Common myeloid progenitor, CD34-positive (primary cell): ENCODE measurements at places on chromosomes 1 and 21.

DNA sequence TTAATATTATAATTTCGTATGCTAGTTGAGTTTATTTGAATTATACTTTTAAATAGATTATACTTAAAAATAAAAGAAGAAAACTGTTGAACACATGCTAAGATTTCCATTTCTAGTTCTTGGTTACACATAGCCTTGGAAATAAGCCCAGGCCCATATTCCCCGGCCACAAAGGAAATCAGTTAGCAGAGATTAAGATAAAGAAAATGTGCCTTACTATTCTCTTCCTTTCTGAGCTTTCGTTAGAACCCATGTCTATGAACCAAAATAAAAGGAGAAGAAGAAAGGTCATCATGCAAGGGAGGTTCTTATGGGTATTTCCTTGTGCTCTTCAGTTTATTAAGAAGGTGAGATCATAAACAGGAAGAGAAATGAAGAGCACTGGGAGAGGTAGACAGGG, 32.3 kb upstream of the CRP start:
- DNase-seq, result peak; percentile 69

DNA sequence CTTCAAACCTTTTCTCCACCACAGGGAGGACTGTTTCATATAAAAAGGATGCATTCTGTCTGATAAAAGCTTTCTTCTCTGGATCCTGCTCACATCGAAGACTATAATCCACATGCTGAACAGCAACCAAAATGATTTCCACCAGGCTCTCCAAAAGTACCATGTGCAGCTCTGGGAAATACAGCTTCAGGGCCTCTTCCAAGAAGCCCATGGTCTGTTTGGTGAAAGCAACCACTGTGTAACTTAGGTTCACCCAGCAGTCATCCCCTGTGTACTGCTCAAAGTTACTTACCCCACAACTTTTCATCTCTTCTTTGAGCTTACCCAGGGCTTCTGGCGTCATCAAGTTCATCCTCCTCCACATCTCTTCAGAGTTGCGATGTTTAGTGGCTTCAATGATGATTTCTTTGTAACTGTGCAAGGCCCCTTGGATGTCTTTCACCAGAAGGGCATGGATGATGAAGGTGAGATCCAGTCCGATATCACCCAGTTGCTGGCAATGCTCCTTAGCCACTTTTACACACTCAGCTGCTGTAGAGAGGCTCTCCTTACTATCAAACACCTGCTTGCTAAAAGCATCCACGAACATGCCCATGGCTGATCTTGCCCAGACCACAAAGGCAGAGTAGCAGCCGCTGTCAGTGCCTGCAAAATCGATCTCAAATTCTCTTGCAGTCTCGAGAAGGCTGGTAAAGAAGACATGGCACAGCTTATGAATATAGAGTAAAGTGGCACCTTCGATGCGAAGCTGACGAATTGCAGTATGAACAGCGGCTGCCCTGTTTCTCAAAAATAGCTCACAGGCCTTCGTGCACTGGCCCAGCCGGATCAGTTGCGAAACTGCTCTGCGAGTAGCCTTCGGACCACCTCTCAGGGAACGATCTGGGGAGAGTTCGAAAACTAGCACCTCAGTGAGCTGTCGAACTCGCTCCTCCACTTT, 1.7 kb downstream of the EXOC8 start:
- DNase-seq, result no peak

- no peak for DNase-seq
Measured at GRCh38 chr1:236164273-236164672, 21.9 kb downstream of the GPR137B start.

- DNase-seq, result no peak
Measured at GRCh38 chr1:230749150-230749549, 2.0 kb downstream of the CAPN9 start.

- DNase-seq, result peak; percentile 58
Measured at GRCh38 chr1:31760471-31761470, 3.4 kb downstream of the ADGRB2 start.

DNA sequence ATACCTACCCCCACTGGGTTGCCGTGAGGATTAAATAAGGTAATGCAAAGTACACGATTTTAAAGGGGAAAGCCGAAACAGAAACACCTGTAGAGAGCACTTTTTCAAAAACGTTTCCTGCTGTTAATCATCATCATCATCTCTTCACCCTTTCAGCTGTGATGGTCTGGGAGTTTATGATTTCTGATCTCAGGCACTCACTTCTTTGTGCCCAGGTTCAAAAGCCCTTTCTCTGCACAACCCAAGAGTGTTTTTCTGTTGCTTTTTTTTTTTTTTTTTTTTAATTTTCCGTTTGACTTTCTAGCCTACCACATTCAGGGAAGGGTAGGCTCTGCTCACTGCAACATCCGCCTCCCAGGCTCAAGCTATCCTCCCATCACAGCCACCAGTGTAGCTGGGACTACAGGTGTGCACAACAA, 936 bp upstream of the UBXN11 start:
- DNase-seq, result no peak

DNA sequence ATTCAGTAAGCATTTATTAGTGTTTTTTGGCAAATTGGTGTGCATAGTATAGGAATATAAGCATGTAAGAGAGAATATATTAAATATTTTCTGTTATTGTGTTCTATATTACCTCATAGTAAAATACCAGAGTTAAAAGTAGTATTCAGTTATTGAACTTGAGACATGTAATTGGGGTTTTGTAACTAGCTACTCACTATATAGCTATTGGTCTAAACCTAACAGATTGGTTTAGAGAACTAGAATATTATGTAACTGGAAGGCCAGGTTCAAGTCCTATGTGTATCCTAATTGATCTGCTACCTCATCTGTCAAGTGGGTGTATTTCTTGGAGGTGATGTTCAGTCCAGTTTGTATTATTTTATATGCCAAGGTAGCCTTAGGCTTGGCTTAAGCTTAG, 26.3 kb downstream of the CLIC4 start:
- no peak for DNase-seq

GRCh38 chr1:55049914-55050278, 10.5 kb downstream of the PCSK9 start:
- DNase-seq, result no peak

DNA sequence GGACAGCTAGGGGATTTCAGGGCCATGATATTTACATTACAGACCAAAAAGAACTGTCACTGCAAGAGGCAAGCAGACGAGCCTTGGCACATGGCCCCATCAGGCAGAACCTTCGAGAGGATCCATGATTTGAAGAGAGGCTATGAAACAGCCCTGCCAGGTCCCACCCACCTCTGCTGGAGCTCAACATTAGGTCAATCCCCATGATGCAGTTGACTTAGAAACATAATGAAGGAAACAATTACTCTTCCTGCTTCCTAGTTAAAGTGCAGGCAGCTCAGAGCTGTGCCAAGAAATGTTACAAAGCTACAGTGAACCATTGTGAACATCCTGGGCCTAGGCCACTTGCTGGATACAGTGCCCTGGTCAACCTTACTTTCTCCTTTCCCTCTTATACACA, 41.7 kb upstream of the PTCH2 start:
- no peak for DNase-seq

- no peak for DNase-seq
Measured at GRCh38 chr21:40517646-40518045, 329.3 kb downstream of the DSCAM start.

DNA sequence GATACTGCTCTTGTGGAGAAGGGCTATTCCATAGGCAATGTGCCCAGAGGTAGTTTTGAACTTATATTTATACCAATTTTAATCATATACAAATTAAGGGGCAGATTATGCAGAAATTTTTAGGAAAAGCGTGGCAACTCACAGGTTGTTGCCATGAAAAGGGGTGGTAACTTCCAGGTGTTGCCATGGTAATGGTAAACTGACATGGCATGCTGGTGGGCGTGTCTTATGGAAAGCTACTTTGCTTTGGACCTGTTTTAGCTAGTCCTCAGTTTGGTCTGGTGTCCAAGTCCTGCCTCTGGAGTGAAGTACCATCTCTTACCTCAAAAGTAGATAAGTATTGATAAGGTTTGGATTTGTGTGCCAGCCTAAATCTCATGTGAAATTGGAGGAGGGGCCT, 7.9 kb upstream of the IL23R start:
- no peak for DNase-seq

DNA sequence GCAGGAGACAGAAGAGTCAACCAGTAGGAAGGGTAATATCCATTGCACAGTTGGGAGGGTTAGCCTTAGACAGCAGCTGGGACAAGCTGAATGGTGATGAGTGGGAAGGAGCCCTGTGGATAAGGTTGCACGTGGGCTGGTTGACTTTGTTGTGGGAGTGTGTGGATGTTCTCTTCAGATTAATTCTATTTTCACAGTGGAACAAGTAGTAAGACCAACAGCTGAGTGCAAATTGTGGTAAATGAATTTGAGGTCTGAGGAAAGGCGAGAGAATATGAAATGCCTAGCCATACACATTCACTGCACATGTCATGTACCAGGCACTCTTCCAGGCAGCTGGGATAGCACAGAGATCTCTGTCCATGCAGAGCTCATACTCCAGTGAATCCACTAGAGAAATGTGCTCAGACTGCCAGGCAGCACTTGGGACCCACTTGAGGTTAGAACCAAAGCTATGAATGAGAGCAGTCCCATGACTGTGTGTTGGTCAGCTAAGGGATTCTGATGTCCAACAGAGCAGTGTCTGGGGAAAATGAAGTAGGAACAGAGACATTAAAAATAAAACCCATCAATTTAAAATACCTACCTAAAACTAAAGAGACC, 25.2 kb upstream of the VTCN1 start:
- no peak for DNase-seq

GRCh38 chr1:40877698-40878097, 15.5 kb upstream of the CITED4 start:
- peak; percentile 47 for DNase-seq

DNA sequence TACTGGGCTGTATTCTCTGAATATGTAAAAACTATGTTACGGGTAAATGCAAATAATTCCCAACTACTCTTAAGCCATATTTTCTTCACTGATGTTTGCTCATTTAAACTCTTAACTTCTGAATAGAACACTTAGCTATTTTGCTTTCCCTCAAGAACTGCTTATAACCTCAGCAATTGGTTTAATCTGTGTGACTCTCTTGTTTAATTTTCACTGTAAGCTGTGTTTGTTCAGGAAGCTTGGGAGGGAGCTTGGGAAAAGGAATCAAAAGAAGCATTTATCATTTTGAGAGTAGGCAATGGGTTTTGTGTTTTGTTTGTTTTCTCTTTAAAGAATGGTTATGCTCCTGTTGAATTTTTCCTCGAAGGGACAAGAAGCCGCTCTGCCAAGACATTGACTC, 24.4 kb downstream of the GNPAT start:
- DNase-seq, result no peak

DNA sequence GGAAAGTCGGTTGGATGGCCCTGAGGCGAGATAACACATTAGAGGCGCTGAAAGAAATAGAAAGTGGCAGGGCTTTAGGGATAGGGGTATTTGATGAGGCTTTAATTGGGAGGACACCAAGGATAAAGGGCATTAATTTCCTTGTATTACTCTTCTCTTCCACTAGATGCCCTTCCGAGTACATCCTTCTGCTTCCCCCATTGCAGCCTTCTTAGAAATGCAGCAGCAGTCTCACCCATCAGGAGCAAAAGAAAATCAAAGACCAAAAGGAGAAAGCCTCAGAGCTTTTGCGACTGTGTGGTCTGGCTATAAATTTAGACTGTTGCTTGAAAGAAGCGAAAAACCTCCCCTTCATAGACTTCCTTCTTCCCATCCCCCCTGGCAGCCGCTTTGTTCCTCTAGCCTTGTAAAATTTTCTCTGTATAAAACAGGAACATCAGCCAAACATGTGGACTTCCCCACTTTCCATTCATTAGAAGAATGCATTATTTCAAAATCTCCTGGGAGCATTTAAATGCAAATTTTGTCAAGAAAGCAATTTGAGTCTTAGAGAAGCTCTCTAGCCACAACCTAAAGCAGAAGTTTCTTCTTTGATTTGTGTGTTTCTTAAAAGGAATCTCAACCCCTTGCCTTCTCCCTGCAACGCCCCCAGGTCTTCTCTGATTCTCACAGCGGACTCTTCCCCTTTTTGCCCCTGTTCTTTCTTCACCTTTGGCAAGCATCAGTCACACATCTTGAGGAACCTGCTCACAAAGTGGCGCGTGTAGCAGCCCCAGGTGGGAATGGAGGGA, 76.6 kb downstream of the NDUFS5 start:
- peak; percentile 77 for DNase-seq

- no peak for DNase-seq
Measured at GRCh38 chr1:6029351-6029750, 16.3 kb upstream of the KCNAB2 start.

GRCh38 chr1:119782631-119783325, 14.1 kb upstream of the HMGCS2 start:
- no peak for DNase-seq

DNA sequence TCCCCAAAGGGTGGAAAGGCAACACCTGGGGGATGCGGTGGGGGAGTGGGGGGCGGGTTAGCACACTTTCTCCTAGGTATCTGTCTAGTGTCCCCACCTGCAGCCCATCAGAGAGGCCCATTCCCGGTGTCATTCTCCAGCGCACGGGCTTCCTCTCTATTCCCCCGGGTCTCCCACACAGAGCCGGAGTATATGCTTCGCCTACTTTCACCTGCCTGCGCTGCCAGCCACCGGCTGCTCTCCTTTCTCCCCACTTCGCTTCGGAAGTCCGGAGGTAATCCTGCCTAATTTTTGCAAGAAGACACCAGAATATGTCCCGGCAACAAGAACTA, 852 bp downstream of the RGS7 start:
- DNase-seq, result no peak

DNA sequence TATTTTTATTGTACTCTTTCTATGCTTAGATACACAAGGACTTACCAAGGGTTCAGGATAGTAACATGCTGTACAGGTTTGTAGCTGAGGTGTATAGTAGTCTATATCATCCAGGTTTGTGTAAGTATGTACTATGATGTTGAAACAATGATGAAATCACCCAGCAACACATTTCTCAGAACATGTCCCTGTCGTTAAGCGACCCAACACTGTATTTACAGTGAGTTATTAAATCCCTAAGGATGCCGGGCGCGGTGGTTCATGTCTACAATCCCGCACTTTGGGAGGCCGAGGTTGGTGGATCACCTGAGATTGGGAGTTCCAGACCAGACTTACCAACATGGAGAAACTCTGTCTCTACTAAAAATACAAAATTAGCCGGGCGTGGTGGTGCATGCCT, 21.6 kb upstream of the RCOR3 start:
- no peak for DNase-seq

DNA sequence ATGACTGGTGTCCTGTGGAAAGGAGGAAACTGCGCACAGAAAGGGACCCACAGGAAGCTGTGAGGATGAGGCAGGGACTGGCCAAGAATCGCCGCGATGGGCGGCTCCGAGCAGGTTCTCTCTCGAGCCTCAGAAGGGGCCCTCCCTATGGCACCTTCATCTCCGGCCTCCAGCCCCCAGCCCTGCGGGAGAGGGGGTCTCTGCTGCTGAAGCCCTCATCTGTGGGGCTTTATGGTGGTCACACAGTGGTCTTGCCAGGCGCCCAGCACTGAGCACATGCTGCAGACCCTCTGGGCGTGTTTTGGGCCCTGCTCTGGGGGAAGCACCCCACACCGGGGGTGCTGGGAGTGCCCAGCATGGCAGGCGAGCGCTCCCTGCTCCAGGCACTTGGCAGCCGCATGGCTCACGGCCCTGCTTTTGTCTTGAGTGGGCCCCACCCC, 86.6 kb upstream of the ACTRT2 start:
- DNase-seq, result no peak

- no peak for DNase-seq
Measured at GRCh38 chr1:89844860-89845259, 24.0 kb downstream of the LRRC8D start.

- DNase-seq, result no peak
Measured at GRCh38 chr1:111855260-111855659, 99.6 kb downstream of the DDX20 start.
